HL-60 (cell line): ENCODE measurements at places on chromosomes 7 and 10.
A peak's percentile ranks its signal among the peaks of the same experiment; 100 is the strongest.

- DNase-seq = no peak
These were observed 177.3 kb upstream of the TMEM72 start for GRCh38 chr10:44733501-44734488.

- no peak for DNase-seq
These were observed 199.7 kb downstream of the IMMP2L start for GRCh38 chr7:111362506-111363054.

DNA sequence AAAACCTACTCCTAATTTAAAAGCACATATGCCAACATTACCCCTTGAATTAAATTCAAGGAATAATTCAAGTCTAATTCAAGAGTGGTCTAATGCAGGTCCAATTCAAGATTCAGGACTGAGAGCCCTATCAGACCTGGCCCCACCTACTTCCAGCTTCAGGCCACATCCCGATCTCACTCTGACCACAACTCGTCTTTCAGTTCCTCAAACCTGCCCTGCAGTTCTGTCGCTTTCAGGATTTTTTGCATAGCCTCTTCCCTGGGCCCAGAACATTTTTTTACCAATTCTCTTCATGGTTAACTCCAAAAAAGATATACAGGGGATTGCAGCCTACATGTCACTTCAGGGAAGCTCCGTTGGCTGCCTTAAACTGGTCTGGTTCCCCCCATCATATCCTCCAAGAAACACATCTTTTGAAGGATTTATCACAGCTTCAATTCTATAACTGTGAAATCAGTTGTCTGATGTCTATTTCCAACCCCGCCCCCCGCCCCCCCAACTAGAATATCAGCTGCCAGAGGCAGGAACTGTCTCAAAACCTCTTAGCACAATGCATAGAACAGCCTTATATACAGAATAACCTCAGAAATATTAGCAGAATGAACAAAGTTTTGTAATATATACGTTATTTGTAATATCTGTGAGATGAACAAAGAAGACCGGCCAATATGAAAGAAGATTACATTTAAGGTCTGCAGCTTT lies 20.8 kb downstream of the CCDC6 start:
- peak; percentile 71 for DNase-seq

GRCh38 chr10:104099269-104099668 lies 13.6 kb upstream of the COL17A1 start:
- no peak for DNase-seq
